ENCODE measurements at places on chromosomes 16 and 17.

GRCh38 chr16:1958715-1959268 lies 546 bp upstream of the NDUFB10 start:
- DNase-seq: no peak

- DNase-seq: no peak
Measured at GRCh38 chr17:16353317-16354174, at the start of gene CENPV. Gene CENPV (minus strand): TSS chr17:16353469. CDS start chr17:16353436, 33 bp downstream.

DNA sequence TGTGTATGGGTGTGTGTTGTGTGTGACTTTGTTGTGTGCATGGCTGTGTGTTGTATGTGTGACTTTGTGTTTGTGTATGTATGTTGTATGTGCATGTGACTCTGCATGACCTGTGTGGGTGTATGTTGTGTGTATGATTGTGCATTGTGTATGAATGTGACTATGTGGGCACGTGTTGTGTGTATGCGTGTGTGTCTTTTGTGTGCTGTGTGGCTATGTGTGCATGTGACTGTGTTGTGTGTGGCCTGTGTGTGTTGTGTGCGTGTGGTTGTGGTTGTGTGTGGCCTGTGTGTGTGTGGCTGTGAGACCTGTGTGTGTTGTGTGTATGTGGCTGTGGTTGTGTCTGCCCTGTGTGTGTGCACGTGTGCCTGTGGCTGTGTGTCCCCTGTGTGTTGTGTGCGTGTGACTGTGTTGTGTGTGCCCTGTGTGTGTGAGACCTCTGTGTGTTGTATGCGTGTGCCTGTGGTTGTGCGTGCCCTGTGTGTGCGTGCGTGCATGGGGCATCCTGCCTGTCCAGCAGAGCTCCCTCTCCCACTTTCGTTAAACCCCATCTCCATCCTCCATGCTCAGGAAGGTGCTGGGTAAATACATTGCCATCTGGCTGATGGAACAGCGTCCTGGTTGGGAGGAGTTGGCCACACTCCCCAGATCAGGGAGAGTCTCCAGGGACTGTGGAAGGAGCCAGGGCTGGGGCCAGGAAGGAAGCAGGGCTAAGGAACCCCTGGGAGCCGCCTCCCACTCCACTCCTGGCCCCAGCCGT lies 90.1 kb upstream of the GSE1 start:
- no peak for DNase-seq

DNA sequence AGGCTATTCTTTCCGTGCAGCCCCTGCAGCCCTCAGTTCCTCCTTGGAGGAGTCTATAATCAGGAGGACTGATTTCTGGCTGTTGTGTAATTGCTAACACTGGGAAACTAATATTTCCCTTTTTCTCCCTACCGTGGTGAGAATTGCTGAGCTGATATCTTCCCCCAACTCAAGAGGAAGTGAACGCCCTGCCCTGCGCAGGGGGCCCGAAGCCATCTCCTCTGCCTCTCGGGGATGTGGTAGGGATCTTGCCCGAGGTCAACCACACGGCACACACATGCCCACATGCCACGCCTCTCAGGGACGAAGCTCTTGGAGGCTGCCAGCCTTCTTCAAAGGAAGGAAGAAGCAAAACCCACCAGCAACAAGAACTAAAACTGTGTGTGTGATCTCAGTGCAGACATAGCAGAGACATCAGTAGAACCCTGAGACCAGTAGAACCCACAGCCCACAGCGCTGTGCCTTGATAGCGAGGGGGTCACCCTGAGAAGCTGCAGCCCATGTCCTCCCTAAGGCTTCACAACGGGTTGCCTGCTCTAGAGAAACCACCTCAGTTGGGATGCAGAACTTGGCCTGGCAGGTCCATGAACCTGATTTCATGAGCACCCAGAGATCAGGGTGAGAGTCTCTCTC lies 8.9 kb upstream of the ULK2 start:
- no peak for DNase-seq

GRCh38 chr16:22659933-22660332 lies 149.2 kb downstream of the NPIPB5 start:
- DNase-seq: no peak
